ENCODE measurements at places on chromosomes 5 and 9.

- no peak for DNase-seq
Observed at GRCh38 chr9:108077556-108077955, 588.0 kb upstream of the KLF4 start.

DNA sequence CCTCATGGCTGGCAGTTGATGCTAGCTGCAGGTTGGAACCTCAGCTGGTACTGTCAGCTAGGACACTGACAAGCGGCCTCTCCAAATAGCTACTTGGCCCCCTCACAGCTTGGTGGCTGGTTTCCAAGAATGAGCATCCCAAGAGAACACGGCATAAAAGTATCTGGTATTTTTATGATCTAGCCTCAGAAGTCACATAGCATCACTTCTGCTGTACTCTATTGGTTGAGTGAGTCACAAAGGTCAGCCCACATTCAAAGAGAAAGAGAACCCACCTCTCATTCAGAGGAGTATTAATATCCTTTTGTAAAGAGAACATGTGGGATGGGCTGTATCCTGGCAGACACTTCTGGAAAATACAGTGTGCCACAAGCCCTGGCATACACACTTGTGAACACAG lies 6.0 kb upstream of the SIL1 start:
- no peak for DNase-seq

DNA sequence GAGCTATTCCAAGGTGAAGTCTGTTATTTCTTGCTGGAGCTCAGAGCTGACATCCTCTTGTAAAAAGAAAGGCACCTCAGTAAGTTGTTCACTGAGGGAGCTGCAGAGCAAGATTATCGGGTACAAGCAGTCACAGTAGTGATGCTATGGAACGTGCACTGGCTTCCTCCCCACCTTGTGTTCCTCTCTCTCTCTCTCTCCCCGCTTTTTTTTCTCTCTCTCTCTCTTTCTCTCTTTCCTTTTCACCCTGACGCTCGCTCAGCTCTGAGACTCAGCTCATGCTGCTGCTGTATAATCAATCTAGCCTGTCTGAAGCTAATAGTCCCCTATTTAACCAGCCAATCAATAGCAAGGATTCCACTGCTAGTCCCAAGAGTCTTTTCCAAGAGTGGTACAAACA lies 587.6 kb upstream of the CDH18 start:
- DNase-seq = no peak

- no peak for DNase-seq
Observed at GRCh38 chr9:84996029-84996428, 326.5 kb downstream of the NTRK2 start.

DNA sequence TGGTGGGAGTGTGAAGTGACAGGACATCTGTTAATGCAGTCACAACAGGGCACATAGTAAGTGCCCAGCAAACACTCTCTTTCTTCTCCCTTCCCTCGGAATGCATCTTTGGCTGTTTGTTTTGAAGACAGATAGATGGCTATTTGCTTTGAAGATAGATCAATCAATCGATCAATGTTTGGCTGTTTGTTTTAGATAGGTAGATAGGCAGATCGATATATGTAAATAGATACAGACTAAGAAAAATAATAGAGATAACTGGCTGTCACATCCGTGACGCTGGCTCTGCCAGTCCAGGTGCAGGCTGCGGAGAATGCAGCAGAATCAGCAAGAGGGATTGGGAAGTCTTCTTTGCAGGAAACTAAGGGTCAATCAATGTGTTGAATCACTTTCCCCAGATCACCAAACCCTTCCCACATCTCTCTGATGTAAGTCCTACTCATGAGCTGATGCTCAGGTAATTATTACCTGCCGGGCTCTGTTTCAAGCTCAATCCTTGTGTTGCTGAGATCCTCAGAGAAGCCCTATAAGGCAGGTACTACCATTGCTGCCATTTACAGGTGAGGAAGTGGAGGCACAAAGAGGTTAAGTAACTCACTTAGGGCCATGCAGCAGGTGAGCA lies 60.8 kb downstream of the ERGIC1 start:
- DNase-seq = no peak
